ENCODE measurements at places on chromosomes 1 and 21.

- no peak for DNase-seq
Observed at GRCh38 chr1:62654744-62655143, 33.4 kb downstream of the DOCK7 start.

- DNase-seq: no peak
Observed at GRCh38 chr1:211642870-211643269, 32.6 kb downstream of the NEK2 start.

GRCh38 chr1:89809556-89809955 lies 11.3 kb upstream of the LRRC8D start:
- no peak for DNase-seq

GRCh38 chr1:9558946-9559545 lies 19.8 kb downstream of the SLC25A33 start:
- DNase-seq: no peak

GRCh38 chr1:93029317-93029716 lies 49.8 kb upstream of the MTF2 start:
- DNase-seq: no peak

GRCh38 chr1:82880506-82880905 lies 1079.8 kb downstream of the ADGRL2 start:
- DNase-seq: no peak

DNA sequence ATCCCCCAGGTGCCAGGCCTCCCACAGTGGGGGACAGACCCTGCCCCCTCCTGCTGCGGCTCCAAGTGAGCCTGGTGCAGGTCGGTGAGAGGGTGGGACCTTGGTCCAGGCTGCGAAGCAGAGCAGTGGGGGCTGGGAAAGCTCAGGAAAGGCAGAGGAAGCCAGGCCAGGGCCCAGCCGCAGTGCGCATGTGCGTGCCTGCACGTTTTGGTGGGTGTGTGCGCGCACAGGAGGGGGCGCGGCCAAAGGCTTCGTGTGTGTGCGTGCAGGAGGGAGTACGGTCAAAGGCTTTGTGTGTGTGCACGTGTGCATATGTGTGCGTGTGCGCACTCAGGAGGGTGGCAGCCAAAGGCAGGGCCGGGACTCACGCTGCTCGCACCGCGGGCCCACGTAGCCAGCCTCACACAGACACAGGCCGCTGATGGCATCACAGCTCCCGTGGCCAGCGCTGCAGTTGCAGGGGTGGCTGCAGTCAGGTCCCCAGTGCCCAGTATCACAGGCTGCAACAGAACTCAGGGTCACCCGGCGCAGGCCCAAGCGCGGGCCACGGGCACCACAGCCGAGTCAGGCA lies 45.9 kb downstream of the ARHGEF16 start:
- DNase-seq: no peak

DNA sequence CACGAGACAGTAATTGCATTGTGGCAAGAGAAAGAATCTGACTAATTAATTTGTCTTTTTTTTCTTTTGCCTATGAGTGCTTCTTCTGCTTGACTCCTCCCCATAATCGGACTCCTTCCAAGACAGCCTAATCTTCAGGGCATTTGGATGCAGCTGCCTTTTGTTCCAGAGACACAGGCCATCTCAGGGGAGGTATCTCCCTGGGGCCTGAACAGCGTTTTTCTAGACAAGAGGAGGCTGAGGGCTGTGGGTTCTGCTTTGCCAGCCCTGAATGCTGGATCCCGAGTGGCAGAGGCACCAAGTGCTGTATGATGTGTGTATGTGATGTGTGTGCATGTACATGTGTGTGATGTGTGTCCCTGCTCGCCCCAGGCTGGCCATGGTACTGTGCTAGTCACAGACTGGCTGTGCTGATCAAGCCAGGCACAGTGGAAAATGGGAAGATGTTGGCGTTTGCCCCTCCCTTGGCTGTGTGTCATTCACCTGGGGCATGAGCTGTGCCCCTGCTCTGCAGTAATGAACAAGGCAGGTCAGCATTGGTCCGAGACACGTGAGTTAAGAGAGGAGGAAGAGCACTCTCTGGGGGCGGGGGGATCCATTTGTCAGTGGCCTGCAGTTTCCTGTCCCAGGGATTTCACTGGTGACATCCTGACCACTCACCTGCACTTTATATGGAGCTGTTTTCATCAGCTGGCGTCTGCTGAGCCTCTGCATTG lies 77.2 kb downstream of the ADARB1 start:
- DNase-seq: no peak

- DNase-seq: no peak
Observed at GRCh38 chr1:233005156-233005555, 54.7 kb downstream of the NTPCR start.

DNA sequence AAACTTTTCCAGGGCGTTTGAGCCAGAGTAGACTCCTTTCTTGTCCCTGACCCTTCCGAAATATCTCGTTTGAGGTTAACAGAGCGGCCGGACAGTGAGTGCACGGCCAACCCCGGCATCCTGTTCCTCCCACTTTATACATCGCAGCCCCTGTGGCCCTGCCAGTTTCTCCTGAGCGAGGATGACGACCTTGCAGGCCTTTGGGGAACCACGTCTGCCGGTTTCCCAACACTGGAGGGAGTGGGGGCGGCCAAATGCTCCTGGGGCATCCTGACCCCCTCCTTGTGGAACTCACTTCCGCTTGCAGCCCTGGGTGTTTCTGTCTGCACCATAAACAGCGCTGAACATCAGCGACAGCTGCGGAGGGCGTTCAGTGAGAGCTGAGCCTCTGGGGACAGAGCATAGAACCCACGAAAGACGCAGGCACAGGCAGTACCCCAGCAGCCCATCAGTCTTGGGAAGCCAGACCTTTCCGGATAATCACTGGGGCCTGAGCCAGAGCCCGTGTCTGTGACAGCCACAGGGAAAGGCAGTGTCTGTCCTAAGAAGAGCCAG lies 4.8 kb upstream of the KCNAB2 start:
- no peak for DNase-seq

DNA sequence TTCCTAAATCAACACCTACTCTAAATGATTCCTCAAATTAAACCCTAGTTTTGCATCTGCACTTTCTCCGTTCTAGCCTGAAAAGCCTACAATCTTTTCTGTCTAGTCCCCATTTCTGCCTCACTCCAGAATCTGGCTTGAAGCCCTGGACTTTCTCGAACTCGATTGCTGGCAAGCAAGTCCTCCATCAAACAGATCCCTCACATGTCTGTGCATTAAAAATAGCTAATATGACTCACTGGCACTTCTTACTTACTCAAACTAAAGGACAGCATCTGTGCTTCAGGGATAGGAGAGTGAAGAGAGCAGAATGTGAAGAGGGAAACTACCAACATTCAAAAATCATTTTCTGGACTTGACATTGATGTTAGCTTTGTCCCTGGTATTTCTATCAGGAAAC lies 51.8 kb upstream of the CXADR start:
- no peak for DNase-seq

- no peak for DNase-seq
Observed at GRCh38 chr1:194062526-194062925, 876.1 kb upstream of the B3GALT2 start.

DNA sequence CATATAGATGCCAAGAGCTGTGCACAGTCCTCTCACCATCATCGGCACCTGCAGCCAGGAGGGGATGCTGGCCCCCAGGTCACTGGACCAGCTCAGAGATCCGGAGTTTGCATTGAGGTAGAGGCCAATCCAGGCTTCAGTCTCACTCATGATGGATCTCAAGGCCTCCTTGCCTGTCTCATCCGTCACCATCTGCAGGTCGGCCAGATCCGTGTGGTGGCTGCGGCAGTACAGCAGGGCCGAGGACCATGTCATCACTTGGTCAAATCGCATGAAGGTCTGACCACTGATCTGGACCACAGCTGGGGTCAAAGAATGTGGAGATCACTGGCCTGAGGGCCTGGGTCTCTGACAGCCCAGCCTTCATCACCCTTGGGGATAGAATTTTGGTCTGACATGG lies 6.6 kb downstream of the CLEC20A start:
- no peak for DNase-seq

- no peak for DNase-seq
Observed at GRCh38 chr1:145947551-145947950, 10.3 kb downstream of the LIX1L start.

- no peak for DNase-seq
Observed at GRCh38 chr1:36735939-36736730, 253.4 kb upstream of the CSF3R start.

DNA sequence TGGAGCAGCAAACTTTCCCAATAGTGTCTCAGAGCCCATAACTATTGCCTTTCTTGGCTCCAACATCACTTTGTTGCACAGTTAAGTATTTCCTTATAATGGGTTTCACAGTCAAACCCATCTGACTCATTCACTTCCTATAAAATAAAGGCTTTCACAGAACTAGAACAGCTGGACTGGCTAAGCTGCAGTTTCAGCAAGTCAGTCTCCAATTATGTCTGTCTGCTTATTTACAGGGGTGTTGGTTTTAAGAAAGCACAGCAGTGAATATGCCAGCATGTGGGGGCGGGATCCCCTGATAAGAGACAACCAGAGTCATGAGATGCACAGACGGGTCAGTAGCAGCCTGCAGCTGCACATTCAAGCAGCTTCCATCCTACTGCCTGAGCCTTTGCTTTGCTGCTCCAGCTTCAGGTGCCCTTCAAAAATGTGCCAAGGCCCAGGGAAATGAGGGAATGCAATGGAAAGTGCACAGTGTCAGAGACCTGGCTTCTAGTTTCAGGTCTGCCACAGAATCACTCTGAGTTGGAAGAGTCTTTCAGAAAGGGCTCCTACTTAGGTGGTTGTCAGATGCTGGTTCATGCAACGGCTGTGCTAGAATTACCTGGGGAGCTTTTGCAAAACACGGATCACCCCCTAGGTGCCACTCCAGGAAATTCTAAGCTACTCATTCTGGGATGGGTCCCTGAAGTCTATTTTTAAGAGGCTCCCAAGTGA lies 24.8 kb downstream of the RNF19B start:
- no peak for DNase-seq

DNA sequence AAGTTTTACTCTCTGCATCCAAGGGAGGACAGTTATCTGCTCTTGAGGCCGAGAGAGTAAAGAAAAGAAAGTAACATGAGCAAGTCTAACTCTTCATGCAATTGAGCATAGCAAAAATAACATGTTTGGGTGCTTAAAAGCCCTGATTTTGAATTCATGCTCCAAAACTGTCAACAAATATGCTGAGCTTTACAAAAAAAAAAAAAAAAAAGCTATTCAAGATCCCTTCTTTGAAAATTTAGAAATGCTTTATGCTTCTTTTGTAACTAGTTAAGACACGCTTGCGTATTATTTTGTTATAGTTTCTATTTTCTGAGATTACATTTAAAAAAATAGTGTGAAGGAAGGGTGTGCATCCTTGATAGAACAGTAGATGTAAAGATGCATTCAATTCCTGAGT lies 1733.0 kb downstream of the MRPL39 start:
- DNase-seq: no peak

- no peak for DNase-seq
Observed at GRCh38 chr1:237205400-237206064, 163.5 kb downstream of the RYR2 start.

DNA sequence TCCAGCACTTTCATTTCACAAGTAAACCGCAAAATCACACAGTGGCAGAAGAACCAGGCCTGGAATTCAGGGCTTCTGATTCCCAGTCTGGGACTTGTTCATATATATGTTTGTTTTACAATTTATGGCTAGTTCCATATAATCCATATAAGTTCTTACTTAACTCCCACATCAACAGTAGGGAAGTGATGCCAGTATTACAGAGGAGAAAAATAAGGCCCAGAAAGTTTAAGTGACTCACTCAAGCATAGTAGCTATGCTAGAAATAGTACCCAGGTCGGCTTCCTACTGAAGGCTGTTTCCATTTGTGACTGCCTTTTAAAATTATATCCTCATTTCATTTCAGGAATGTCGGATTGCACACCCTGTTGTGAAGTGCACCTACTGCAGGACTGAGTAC lies 1.4 kb downstream of the FAM76A start:
- no peak for DNase-seq

DNA sequence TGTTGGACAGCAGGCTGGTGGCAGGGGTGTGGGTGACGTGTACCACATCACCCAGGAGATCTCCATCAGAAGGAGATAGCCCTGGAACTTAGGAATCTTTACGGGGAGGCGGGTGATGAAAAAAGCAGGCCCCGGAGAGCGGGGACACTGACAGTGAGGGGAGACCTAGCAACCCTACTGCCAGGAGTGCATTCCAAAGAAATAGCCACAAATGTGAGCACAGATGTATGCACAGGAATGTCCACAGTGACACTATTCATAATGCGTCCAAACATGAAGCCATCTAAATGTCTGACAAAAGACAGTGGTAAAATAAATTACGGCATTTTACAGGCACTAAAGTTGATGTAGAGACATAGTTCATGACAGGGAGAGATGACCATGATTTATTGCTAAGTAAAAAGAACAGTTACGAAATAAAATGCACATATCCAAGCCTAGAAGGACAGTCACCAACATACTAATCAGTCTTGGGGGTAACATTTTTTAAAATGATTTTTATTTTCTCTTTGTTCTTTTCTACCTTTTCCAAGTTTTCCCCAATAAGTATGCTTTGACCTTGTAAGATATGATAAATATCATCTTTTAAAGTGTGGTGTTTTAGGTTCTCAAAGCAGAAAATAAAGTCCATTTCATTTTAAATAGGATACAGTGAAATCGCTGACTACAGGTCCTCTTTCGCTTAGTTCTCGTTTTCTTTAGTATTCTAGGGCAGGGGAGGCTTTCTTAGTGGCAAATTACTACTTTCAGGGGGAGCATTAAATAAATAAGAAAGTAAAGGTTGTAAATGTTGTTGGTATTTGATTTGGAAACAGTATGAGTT lies 21.3 kb downstream of the CD247 start:
- no peak for DNase-seq

GRCh38 chr1:8155528-8156186 lies 129.5 kb upstream of the ERRFI1 start:
- no peak for DNase-seq

GRCh38 chr1:112537456-112537855 lies 28.7 kb downstream of the WNT2B start:
- no peak for DNase-seq

Measured in activated CD8-positive, alpha-beta memory T cell treated with anti-CD3 and anti-CD28 coated beads for 1 hour (primary cell).